Caco-2 (cell line): ENCODE measurements at places on chromosomes 16 and 17.
A peak's percentile ranks its signal among the peaks of the same experiment; 100 is the strongest.

DNA sequence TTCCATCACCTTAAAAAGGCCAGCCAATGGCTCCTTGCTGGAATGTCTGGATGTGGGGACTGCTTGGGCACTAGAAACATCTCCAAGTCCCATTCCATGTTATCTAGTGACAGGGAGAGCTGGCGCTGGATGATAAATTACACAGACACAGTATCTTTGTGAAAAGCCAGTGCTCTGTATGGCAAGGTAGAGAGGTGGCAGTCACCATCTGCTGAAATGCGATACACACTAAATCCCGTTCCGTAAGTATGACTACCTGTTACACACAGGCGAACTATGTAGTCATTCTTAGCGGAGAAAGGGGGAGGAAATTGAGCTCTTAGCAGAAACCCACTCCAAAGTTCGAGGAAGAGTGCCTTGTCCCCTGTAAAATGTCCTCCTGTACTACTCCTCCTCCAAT lies 81.0 kb upstream of the MYOCD start:
- no peak for DNase-seq

DNA sequence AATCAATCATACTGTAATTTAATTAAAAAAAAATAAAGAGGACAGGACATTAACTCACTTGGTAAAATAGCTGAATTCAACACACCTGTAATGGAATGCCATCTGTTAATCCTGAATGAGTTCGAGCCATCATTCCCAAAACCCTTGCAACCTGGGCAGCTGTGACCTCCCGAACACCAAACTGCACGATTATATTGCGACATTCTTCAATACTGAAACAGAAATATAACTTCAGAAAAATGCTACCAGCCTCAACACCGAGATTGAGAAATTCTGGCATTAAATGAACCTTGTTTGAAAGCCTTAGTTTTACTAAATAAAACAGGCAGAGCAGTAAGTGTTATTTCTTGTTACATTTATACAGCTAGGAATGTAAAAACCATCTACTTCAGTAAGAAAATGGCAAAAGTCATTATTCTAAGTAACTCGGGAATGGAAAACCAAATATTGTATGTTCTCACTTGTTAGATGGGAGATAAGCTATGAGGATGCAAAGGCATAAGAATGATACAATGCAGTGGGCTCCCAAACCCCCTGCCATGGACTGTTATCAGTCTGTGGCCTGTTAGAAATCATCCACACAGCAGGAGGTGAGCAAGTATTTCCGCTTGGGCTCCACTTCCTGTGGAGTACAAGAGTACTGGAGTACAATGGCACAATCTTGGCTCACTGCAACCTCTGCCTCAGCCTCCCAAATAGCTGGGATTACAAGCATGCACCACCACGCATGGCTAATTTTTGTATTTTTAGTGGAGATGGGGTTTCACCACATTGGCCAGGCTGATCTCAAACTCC lies 46.5 kb downstream of the CNOT1 start:
- DNase-seq = no peak

GRCh38 chr17:36072431-36073121 lies 8.5 kb downstream of the CCL18 start:
- peak; percentile 54 for DNase-seq

DNA sequence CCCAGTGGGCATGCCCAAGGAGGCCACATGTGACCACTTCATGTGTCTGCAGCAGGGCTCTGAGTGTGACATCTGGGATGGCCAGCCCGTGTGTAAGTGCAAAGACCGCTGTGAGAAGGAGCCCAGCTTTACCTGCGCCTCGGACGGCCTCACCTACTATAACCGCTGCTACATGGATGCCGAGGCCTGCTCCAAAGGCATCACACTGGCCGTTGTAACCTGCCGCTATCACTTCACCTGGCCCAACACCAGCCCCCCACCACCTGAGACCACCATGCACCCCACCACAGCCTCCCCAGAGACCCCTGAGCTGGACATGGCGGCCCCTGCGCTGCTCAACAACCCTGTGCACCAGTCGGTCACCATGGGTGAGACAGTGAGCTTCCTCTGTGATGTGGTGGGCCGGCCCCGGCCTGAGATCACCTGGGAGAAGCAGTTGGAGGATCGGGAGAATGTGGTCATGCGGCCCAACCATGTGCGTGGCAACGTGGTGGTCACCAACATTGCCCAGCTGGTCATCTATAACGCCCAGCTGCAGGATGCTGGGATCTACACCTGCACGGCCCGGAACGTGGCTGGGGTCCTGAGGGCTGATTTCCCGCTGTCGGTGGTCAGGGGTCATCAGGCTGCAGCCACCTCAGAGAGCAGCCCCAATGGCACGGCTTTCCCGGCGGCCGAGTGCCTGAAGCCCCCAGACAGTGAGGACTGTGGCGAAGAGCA lies 4.4 kb downstream of the WFIKKN2 start:
- peak; percentile 43 for DNase-seq

- no peak for DNase-seq
Observed at GRCh38 chr17:55722742-55723487, at the start of gene TMEM100. Gene TMEM100 (minus strand): TSS chr17:55722864. CDS start chr17:55721070, 1,794 bp downstream.

DNA sequence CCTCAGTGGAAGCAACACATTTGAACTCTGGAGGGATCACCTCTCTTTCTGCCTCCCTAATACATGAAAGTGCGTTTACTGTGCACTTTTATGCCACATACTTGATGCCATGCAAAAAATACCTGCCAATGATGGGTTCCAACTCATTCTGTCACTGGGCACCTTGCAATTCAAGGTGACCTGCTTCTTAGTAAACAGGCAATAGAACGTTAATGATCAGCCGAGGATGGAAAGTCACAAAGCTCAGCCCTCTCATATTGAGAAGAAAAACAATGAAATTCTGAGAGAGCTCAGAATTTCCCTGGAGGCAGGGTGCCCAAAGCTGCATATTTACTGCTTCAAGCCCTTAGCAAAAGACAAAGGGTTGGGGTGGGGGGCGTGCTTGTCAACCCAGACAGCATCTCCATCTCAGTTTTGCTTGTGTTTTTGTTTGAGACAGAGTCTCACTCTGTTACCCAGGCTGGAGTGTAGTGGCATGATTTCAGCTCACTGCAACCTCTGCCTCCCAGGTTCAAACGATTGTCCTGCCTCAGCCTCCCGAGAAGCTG lies 23.2 kb downstream of the LITAF start:
- no peak for DNase-seq
